ENCODE measurements at places on chromosomes 11 and 22. TPM values are rescaled to one million over a fixed set of nuclear protein-coding genes. Genes with fewer than 3 reads are reported as not detected.

DNA sequence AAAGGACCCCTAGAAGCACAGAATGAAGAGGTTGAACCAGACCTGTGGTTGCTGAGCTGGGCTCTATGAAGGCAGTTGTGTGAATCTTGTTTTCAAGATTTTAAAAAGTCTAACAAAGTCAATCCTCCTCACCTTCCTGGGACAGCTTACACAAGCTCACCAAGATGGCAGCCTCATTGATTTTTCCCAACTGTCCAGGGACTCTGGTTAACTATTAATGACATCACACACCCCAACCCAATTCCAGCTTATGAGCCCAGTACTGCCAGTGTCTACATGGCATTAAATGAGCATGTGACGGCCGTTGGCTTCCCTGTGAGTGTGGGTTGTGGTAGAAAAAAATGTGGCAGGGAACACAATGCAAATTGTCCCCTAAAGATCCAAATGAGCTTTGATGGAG lies 137.0 kb downstream of the CHST1 start:
- H3K27ac ChIP-seq, result no peak overlapping the region
- DNase-seq, result no peak
- H3K27me3 ChIP-seq, result peaks cover 7% of the 10 kb centered on the region
- no peak overlapping the region for H3K4me3 ChIP-seq
- no peaks in the 10 kb centered on the region for H3K4me1 ChIP-seq

DNA sequence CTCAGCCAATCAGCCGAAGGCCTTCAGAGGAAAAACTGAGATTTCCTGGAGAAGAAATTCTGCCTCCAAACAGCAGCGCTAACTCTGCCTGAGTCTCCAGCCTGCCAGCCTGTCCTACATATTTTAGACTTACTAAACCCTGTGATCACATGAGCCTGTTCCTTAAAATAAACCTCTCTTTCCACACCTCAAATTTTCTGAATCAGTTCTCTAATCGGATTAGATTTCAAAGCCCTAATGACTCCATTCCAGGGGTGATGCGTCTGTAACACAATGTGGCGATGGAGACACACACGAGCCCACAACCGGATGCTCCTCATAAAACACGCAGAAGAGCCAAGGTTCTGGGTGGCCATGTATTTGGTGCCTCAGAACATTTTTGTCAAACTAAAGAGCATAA lies 1371.2 kb downstream of the BRD1 start:
- no peaks in the 10 kb centered on the region for H3K27me3 ChIP-seq
- H3K27ac ChIP-seq, result no peak overlapping the region
- no peak for DNase-seq
- H3K4me1 ChIP-seq, result no peaks in the 10 kb centered on the region
- no peak overlapping the region for H3K4me3 ChIP-seq
- no peaks in the 10 kb centered on the region for H3K36me3 ChIP-seq

GRCh38 chr22:23129149-23129548 lies 12.6 kb downstream of the RSPH14 start:
- H3K27me3 ChIP-seq, result peaks cover 7% of the 10 kb centered on the region
- H3K27ac ChIP-seq, result no peak overlapping the region
- H3K4me1 ChIP-seq, result peaks cover 5% of the 10 kb centered on the region
- no peak overlapping the region for H3K4me3 ChIP-seq
- H3K36me3 ChIP-seq, result no peaks in the 10 kb centered on the region
- DNase-seq, result no peak

GRCh38 chr11:95318498-95318897 lies 87.5 kb upstream of the SESN3 start:
- no peak overlapping the region for H3K4me3 ChIP-seq
- peaks cover 6% of the 10 kb centered on the region for H3K4me1 ChIP-seq
- no peaks in the 10 kb centered on the region for H3K27me3 ChIP-seq
- no peak overlapping the region for H3K27ac ChIP-seq

DNA sequence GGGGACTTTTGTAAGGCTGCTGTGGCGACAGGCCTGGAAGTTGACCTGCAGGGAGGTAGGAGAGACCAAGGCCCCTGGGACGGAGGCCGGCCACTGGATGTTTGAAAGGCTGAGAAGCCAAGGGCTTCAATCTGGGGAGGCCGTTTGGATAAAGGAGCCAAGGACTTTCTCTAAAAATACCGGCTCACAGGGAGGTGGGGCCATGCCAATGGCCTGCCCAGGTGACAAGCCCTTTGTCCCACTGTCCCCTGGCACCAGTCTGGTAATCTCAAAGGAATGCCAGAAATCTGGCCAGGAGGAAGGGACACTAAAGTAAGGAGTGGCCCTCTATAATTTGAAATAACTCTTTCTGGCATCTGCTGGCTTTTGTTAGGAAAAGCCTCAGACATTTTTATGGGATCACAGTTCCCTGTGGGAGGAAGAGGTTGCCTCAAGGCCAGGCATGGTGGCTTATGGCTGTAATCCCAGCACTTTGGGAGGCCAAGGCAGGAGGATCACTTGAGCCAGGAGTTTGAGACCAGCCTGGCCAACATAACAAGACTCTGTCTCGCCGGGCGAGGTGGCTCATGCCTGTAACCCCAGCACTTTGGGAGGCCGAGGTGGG lies 1.9 kb upstream of the CHKA start:
- H3K4me1 ChIP-seq, result peaks cover 73% of the 10 kb centered on the region
- no peaks in the 10 kb centered on the region for H3K27me3 ChIP-seq
- H3K36me3 ChIP-seq, result peaks cover 8% of the 10 kb centered on the region

DNA sequence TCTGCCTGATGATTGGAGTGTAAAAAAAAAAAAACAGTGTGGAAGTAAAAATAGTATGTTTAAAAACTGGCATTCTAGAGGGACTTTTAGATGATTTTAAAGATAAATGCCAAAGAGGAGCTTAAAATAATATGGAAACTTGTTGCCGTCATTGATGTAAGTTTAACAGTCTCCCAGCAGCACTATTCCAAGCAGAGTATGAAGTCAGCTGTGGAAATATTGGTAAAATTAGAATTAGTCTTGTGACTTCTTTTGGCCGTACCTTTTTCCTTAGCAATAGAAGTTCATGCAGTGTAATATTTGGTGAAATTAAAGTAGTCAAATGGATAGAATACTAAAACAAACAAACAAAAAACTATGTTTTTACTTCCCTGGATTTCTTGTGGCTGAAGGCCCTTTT lies 134.9 kb downstream of the METTL15 start:
- H3K36me3 ChIP-seq, result peaks cover 9% of the 10 kb centered on the region
- H3K4me1 ChIP-seq, result no peaks in the 10 kb centered on the region
- no peak overlapping the region for H3K4me3 ChIP-seq
- peaks cover 4% of the 10 kb centered on the region for H3K27me3 ChIP-seq
- H3K27ac ChIP-seq, result no peak overlapping the region
- no peak for DNase-seq

GRCh38 chr11:134412203-134413042 lies at the start of gene B3GAT1:
Gene B3GAT1, minus strand, starts transcription at chr11:134412242. Its CDS starts 24,583 bp downstream, at chr11:134387659.
- H3K4me1 ChIP-seq, result peaks cover 54% of the 10 kb centered on the region
- peak; percentile 54 for DNase-seq
- no peaks in the 10 kb centered on the region for H3K36me3 ChIP-seq
- peaks cover 31% of the 10 kb centered on the region for H3K27me3 ChIP-seq
- H3K4me3 ChIP-seq, result peak within 1 kb of the TSS; percentile 77
- no peak within 1 kb of the TSS for H3K27ac ChIP-seq

- H3K4me1 ChIP-seq, result 0 out of 2 replicates have a peak, but pooled peaks cover 5% of the 10 kb centered on the region
- H3K4me3 ChIP-seq, result no peak overlapping the region
- no peaks in the 10 kb centered on the region for H3K36me3 ChIP-seq
- no peak overlapping the region for H3K27ac ChIP-seq
- H3K27me3 ChIP-seq, result peaks cover 2% of the 10 kb centered on the region
Measured at GRCh38 chr22:44381761-44382115, 69.0 kb upstream of the SHISAL1 start.

KLHDC7B gene
- total RNA-seq, result not detected

DNA sequence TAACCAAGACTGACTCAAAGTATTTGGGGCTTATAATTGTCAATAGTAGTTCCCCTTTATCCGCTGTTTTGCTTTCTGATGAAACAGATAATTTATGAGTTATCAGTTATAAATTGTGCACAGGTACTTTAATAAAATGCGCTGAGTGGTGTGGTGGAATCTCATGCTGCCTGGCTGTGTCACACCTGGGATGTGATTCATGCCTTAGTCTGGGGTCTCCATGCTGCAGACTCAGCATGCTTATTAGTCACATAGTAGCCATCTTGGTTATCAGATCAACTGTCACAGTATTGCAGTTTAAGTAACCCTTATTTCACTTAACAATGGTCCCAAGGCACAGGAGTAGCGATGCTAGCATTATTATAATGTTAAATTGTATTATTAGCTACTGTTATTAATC lies 995.2 kb downstream of the NTM start:
- no peak for DNase-seq
- no peaks in the 10 kb centered on the region for H3K36me3 ChIP-seq
- no peak overlapping the region for H3K27ac ChIP-seq
- no peaks in the 10 kb centered on the region for H3K27me3 ChIP-seq
- H3K4me1 ChIP-seq, result 0 out of 2 replicates have a peak, but pooled peaks cover 3% of the 10 kb centered on the region

DNA sequence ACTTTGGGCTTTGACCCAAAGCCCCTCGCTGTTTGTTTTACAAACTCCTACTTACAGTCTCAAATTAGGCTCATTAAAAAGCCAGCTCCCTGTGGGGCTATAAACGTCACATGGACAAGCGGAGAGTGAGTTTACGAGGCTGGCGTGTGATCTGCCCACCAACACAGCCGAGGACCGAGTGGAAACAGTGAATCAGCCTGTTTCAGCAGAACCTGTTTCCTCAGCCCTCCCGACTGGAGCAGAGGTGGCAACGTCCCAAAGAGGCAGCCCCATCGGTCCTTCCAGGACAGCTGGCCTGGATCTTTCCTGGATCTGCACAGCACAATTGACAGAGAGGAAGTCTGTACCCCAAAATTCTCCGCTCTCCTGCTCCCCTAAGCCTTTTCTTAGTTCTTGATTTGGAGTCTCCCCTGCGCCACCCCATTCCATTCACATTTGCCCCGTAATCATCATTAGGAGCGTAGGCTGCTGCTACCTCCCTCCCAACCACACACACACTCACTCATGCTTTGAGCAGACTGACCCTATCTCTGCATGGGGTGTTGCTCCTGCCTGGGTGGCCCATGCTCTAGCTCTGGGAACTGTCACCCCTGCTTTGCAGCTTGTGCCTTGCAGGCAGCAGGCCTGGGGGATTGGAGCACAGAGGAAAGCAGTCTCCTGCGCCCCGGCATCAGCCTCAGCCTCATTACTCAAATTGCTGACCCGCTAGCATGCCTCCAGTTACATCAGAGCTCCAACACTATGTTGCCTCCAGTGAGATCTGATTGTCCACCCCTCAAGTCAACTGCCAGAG lies 117.8 kb downstream of the NAT10 start:
- H3K27me3 ChIP-seq, result no peaks in the 10 kb centered on the region
- no peak overlapping the region for H3K4me3 ChIP-seq
- peak overlapping the region; percentile 27 for H3K27ac ChIP-seq
- H3K36me3 ChIP-seq, result no peaks in the 10 kb centered on the region
- H3K4me1 ChIP-seq, result peaks cover 20% of the 10 kb centered on the region

DNA sequence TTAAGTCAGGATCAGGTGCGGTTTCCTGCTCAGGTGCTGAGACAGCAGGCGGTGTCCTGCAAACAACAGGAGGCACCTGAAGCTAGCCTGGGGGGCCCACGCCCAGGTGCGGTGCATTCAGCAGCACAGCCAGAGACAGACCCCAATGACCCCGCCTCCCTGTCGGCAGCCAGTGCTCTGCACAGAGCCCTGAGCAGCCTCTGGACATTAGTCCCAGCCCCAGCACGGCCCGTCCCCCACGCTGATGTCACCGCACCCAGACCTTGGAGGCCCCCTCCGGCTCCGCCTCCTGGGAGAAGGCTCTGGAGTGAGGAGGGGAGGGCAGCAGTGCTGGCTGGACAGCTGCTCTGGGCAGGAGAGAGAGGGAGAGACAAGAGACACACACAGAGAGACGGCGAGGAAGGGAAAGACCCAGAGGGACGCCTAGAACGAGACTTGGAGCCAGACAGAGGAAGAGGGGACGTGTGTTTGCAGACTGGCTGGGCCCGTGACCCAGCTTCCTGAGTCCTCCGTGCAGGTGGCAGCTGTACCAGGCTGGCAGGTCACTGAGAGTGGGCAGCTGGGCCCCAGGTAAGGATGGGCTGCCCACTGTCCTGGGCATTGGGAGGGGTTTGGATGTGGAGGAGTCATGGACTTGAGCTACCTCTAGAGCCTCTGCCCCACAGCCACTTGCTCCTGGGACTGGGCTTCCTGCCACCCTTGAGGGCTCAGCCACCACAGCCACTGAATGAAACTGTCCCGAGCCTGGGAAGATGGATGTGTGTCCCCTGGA lies at the start of gene MYO7A:
Gene MYO7A (plus strand): TSS at position 327 of the 772 bp plus-strand sequence. CDS start 2,389 bp downstream, outside the sequence.
- no peak within 1 kb of the TSS for H3K27ac ChIP-seq
- H3K4me3 ChIP-seq, result peak within 1 kb of the TSS; percentile 62
- H3K36me3 ChIP-seq, result no peaks in the 10 kb centered on the region
- DNase-seq, result peak; percentile 47
- peaks cover 21% of the 10 kb centered on the region for H3K4me1 ChIP-seq

SNX15 gene
- 19.6 TPM for total RNA-seq

DNA sequence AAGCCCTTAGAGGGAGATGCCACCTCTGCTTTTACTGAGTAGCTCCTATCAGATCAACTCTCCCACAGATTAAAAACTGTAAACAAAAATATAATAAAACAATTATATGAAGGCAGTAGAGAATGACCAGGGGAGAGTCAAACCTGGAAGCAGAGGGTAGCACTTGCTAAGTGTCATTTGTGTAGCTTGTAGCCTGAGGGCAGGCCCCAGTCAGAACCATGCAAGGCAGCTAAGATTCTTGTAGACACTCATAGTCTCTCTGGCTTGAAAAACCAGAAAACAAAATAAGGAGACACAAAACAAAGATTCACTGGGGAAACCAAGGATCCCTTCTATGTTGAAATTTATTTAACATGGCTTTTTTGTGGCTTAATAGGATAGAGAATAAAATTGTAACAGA lies 110.4 kb downstream of the WNT11 start:
- DNase-seq, result no peak
- H3K4me3 ChIP-seq, result no peak overlapping the region
- peaks cover 15% of the 10 kb centered on the region for H3K36me3 ChIP-seq
- H3K27me3 ChIP-seq, result no peaks in the 10 kb centered on the region
- 0 out of 2 replicates have a peak, but pooled peaks cover 5% of the 10 kb centered on the region for H3K4me1 ChIP-seq

DNA sequence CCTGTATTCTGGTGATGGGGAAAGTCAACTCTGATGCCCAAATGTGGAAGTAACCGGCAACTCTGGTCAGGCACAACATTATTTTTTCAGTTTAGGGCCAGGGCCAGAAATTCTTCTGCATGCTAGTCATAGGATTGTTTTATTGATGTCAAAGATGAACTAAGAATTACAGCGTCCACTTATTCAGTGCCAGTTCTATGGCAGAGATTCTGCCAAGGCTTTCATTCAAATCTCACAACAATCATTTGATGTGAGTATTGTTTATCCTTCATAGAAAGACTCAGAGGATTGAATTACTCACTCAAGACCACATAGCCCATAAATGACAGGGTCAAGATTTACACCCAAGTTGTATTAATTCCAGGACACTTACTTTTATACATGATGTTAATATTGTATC lies 87.7 kb downstream of the TMPRSS5 start:
- peaks cover 15% of the 10 kb centered on the region for H3K36me3 ChIP-seq
- DNase-seq, result no peak
- H3K27me3 ChIP-seq, result 0 out of 2 replicates have a peak, but pooled peaks cover 3% of the 10 kb centered on the region
- H3K4me3 ChIP-seq, result no peak overlapping the region

GUCY1A2 gene
- total RNA-seq, result 0.90 TPM

DNA sequence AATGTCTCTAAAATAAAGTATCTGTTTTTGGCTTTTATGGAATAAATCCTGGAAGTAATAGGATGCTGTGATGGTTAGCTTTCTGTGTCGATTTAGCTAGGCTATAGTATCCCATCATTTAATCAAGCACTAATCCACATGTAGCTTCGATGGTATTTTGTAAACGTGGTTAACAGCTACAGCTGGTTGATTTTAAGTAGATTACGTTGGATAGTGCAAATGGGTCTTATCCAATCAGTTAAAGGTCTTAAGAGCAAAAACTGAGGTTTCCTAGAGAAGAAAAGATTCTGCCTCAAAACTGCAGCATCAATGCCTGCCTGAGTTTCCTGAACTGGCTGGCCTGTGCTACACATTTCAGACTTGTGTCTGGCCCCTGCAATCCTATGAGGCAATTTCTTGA lies 314.2 kb upstream of the SORL1-AS1 start:
- no peak overlapping the region for H3K27ac ChIP-seq
- no peak overlapping the region for H3K4me3 ChIP-seq
- no peaks in the 10 kb centered on the region for H3K36me3 ChIP-seq
- peaks cover 16% of the 10 kb centered on the region for H3K4me1 ChIP-seq
- no peaks in the 10 kb centered on the region for H3K27me3 ChIP-seq

All from WTC11 (cell line).